ENCODE measurements at places on chromosomes 13 and 19.
A peak's percentile ranks its signal among the peaks of the same experiment; 100 is the strongest.

- no peak for DNase-seq
Measured at GRCh38 chr19:47896773-47897172, 10.7 kb upstream of the SULT2A1 start.

DNA sequence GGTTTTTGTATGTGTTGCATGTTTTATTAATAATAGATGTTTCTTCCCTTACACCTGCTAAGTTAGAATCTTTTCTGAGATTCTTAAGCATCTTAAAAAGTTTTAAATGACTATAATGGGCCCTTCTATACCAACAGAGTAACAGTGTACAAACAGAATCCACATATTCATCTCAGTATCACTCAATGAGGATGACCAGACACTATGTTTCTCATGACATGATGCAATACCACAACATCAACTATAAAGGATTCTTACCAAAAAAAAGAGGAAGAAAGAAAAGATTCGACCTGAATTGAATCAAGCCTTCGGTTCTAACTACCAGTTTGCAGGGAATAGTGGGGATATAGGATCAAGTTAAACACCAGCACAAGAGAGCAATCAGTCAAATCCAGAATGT, 56.5 kb downstream of the INTS6 start:
- DNase-seq: no peak

GRCh38 chr13:91417660-91418325, 19.4 kb downstream of the GPC5 start:
- DNase-seq: no peak

DNA sequence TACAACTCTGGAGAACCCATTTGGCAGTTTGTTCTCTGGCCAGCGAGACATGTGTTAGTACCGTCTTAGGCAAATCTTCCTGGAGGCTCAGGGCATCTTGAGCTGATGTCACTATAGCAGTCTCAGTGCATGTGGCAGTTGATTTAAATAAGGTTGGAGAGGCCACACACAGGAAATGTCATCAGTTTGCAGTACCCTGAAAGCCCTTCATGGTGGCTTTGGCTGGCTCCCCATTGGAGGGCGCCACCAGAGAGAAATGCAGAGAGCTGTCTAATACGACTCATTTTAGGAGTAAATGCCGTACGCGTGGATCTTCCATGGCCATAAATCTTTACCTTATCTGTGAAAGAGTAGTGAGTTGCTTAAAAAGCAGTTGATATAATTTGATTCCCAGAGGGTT, 163.1 kb downstream of the STK24 start:
- DNase-seq: no peak

- DNase-seq: no peak
Measured at GRCh38 chr19:55495646-55496349, 7.6 kb downstream of the SSC5D start.

GRCh38 chr19:13022859-13023636, 27.8 kb downstream of the NFIX start:
- no peak for DNase-seq

DNA sequence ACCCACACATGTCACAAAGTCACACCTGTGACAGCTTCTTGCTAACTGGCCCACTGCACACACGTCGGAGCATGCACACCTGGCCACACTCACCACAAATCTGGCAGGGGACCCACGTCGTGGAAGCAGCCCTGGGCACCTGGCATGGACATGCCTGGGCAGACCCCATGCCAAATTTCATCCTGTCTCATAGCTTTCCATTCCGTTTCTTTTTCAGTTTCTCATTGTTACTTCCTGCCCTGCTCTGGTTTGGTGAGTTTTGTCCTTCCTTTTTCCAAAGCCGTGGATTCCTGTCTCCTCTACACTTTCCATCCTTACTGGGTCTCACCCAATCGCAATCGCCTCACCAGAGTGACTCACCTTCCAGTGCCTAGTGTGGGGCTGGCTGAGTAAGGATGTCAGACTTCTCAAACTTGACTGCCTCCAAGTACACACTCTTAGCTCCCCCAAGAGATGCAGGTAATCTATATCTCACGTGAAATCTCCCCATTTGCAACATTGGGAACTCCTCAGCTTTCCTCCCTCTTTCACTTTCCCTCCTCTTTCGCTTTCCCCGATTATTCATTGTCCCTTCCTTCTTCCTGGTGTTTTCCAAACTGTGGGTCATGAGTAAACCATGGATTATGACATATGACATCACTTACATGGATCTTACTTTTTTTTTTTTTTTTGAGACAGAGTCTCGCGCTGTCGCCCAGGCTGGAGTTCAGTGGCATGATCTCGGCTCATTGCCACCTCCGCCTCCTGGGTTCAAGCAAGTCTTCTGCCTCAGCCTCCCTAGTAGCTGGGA, 1.6 kb upstream of the BBC3 start:
- peak; percentile 90 for DNase-seq

DNA sequence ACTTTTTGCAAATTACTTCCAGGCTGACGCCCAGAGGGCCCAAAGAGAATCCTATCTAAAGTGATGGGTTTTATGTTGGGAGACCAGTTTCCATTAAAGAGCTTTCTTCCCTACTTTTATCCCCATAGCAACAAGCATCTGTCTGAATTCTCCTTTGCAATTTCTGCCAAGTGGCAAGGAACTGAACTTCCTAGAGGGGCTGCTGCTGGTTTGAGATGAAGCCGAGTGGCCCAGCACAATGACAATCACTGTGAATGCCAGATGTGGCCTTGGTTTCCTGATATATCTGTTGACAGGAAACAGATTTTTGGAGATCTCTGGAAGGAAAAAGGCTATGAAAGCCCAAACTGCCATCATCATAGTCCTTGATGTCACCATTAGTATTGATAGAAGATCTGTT, 198.6 kb downstream of the OXGR1 start:
- no peak for DNase-seq

DNA sequence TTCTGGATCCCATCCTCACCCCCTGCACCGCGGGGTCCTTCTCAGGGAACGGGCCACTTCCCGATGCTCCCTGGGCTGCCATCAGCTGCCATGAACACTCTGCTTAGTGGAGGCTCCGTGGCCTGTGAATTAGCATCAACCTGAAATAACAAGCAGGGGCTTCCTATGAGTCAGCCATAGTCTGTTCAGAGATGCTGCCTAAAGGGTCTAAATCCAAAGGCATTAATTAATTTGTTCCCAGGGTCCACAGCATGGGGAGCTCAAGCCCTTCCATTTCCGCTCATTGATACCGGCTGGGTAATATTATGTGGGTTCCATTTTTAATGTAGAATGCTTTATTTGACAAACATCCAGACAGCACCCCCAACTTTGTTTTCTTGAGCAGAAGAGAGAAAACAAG, 341.9 kb upstream of the TMTC4 start:
- DNase-seq: no peak

- DNase-seq: peak; percentile 86
Measured at GRCh38 chr13:49495783-49496762, at the start of gene PHF11. TSS of gene PHF11 (plus strand) at chr13:49495953. CDS start at chr13:49496002, 49 bp downstream.

GRCh38 chr13:99472122-99472440, 29.2 kb upstream of the TM9SF2 start:
- DNase-seq: no peak

GRCh38 chr13:52869050-52869449, 20.6 kb upstream of the PCDH8 start:
- no peak for DNase-seq

GRCh38 chr19:13099073-13099999, 3.3 kb downstream of the LYL1 start:
- DNase-seq: no peak

GRCh38 chr13:114115191-114115671, 17.2 kb downstream of the RASA3 start:
- DNase-seq: peak; percentile 83

DNA sequence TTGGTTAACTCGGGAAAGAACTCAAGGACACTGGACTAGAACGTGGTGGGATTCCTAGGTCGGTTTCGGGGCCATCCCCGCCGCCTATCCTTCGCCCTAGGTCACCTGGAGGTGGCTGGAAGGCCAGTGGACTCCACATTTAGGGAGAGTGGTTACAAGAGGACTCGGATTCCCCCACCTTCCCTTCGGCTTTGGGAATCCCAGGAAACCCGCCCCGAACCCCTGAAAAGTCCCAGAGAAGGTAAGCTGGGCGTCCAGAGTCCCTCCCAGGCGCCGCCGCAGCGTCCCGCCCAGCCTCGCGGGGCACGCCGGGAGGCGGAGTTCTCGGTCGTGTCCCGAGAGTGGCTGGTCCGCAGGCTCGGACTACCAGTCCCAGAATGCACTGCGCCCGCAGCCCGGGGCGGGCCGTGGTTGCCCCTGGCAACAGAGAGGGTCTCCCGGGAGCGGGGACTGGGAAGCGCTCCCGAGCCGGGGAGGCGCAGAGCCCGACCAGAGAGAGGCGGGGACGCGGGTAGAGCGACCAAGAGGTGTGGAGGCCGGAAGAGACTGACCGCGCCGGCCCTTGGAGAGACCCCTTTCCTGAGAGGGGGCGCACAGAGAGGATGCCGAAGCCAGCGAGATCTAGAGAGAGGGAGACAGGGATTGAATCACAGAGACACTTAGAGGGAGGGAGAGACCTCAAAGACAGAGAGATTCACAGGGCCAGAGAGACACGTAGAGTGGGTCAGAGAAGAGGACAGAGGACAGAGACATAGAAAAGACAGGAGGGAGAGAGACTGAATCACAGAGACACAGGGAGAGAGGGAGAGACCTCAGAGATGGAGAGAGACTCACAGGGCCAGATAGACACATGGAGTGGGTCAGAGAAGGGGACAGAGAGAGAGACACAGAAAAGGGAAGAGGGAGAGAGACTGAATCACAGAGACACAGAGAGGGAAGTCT, 2.6 kb upstream of the PRKCG start:
- DNase-seq: peak; percentile 85

DNA sequence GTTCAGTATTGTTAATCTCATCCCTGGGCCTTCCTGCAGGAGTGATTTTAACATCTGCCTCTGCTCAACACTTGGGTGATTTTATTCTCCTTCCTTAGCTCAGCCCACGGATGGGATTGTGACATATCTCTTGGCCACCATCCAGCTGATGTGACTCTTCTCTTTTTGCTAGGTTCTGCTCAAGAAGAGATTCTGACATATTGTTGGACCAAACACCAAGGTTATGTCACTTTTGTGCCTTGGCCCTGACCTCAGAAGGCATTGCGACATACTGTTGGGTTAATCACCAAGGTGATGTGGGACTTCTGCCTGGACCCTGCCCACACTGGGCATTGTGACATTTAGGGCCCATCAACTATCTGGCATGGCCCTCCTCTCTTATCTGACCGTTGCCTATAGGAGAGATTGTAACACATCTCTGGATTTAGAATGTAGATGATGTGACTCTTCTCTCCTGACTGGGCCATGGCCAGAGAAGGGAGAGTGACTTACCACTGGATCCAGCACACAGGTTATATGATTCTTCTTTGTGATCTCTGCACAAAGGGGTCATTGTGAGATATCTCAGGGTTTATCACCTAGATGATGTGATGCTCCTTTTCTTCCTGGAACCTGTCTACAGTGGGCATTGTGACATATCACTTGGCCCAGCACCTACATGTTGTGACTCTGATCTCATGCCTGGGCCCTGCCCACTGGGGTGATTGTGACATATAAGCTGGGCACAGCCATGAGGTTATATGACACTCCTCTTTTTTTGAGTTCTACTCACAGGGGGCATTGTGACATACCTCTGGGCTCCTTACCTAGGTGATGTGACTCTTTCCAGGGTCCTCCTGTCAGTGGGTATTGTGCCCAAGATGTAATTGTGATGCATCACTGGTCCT, 88.8 kb downstream of the ZNF429 start:
- DNase-seq: no peak

GRCh38 chr13:70923863-70924752, 815.9 kb upstream of the KLHL1 start:
- no peak for DNase-seq

GRCh38 chr13:86052141-86052540, 252.9 kb upstream of the SLITRK6 start:
- DNase-seq: no peak

DNA sequence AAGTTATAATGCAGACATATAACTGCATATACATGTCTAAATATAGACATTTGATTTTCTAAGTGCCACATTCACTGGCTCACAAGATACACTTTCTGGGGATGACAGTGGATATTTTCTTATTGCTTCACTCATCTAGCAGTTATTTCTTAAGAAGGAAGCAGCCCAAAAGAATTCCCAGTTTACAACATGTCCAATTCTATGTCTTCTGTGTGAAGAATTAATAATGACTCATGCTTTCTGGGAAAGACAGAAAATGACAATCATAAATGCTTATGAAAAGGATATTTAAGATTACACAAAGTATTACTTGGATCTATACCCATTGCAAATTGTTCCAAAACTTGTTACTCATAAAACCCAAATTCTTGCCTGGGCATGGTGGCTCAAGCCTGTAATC, 543.4 kb downstream of the SUCLA2 start:
- no peak for DNase-seq

- DNase-seq: no peak
Measured at GRCh38 chr13:75704194-75704926, 68.2 kb downstream of the LMO7 start.
